ENCODE measurements at places on chromosomes 1 and 21. TPM values are rescaled to one million over a fixed set of nuclear protein-coding genes. Genes with fewer than 3 reads are reported as not detected.

The UHMK1 gene
- total RNA-seq: 43.5 TPM

The CELSR2 gene
- 0.63 TPM for total RNA-seq

The BRINP3 gene
- not detected for total RNA-seq

The OR2L5 gene
- total RNA-seq: not detected

The SPRR2A gene
- not detected for total RNA-seq

The GUCA2A gene
- total RNA-seq: not detected

The RASSF5 gene
- 1.7 TPM for total RNA-seq

The CENPF gene
- 6.3 TPM for total RNA-seq

The HYI gene
- 21.8 TPM for total RNA-seq

The CD164L2 gene
- not detected for total RNA-seq

The HMCN1 gene
- total RNA-seq: 52.2 TPM

The CD52 gene
- not detected for total RNA-seq

The ACKR1 gene
- total RNA-seq: not detected

The SLC25A34 gene
- total RNA-seq: 0.52 TPM

The RNU1-2 gene
- total RNA-seq: 10,807 TPM
